ENCODE measurements at places on chromosomes 2 and 18.
A peak's percentile ranks its signal among the peaks of the same experiment; 100 is the strongest.

DNA sequence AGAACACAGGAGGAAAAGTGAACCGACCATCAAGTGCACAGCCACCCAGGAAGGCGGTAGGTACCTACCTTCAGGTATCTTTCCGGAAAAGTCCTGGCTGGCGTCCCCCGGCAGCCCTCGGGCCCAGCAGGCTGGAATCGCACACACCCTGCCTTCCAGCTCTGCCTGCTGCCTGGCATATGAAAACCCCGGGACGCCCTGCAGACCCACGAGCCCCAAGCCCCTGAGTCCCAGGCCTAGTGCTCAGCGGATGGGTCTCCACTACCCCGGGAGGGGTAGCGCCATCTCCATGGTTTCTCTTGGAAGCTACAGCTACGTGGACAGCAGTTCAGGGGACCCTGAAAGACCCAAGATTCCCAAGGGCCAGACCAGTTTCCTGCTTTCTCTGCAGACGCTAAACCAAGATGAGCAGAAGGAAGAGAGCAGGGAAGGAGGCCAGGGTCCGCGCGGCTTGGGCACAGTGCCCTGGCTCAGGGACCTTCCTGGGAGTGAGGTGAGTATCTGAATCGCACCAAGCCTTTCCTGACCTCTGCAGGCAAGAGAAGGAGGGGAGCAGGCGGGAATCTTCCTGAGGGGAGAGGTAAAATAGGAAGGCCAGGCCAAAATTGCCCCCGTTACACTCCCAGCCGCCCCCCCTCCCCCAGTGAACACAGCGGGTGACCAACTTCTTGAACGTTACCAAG, 80.4 kb downstream of the ARHGEF4 start:
- DNase-seq: no peak

DNA sequence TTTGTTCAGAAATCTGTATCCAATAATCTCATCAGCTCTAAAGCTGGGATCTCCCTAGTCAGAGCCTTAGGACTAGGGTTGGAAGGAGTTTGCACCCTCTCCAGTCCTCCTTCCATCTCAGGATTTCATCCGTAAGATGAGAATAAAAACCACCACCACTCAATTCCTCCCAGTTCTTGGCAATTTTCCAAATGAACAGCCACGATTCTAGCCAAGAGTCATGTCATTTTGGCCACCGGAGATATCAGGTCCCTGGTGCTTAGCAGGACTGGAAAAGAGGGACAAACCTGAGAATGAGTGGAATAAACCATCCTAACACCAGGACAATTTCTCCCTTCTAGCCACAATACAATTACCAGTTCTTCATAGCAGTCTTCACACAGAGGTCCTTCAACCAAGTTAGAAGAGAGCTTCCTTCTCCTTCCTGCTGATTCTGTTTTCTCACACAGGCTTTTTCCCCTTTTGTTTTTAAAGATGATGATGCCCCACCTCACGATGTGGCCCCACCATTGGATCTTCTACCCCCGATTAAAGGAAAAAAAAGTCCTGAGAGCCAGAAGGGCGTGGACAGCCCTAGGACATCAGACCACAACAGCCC, 36.2 kb downstream of the KIAA2012 start:
- DNase-seq: no peak

- no peak for DNase-seq
Observed at GRCh38 chr18:54033052-54033451, 191.4 kb downstream of the MBD2 start.

- DNase-seq: peak; percentile 68
Observed at GRCh38 chr18:80171054-80171872, 62.2 kb downstream of the ADNP2 start.

DNA sequence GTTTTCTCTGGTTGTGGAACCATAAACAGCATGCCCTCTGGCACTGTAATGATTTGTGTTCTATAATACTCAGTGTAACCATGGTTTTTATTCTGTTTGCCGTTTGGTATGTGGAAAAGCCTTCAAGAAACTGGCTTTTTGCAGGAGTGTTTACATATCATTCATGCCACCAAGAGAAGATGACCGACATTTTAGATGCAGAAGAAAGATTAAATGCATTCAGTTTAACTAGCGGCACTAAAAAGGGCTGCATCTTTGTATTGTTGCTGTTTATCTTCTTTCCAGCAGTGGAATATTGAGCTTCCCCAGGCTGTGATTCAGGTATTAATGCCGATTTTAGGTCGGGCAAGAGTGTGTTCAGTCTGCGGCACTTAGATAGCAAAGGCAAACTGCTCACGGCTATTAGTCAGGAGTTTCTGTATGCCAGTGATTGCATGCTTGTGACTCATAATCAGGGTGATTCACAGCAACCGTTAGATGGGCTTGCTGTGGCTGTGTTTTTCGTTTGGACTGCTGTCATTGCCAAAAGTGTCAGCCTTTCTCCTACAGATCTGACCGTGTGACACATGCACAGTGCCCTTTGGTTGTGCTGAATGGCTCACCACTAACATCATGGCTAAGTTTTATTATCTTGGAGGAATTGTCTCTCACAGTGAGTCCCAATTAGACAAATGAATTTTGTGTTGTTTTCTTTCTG, 479.7 kb downstream of the PARD3B start:
- DNase-seq: peak; percentile 56

DNA sequence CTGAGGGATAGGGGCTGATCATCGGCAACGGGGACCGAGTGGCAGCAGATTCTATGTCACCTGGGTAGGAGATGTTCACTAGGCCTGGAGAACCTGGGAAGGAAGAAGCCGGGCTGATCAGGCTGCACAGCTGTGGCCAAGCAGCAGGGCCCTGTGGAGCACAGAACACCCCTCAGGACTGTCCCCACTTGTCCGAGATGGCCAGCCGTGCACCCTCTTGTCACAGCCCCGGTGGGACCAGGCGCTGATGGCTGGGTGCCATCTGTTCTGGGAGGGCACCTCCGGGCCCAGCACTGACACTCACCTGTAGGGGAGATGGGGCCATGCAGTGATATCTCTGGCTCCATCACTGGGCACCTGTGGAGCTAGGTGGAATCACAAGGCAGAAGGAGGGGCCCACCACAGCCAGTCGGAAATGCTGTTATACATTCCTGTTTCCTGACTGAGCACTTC, 217.9 kb upstream of the RAB6C start:
- no peak for DNase-seq

DNA sequence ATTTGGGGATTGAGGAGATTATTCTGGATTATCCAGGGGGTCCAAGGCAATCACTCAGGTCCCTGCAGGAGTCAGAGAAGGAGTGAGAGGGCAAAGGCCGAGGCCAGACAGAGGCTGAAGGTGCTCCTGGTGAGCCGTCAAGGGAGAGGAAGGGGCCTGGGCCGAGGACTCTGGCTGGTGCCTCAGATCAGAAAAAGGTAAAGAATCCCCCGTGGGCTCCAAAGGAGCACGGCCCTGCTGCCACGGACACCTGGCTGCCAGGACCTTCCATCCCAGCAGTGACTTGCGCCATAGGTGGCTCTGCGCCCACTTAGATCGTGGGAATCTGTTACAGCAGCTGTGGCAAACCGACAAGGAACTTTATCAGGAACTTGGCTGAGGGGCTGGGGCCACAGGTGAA, 374.8 kb upstream of the MYT1L start:
- DNase-seq: no peak

GRCh38 chr2:195531754-195532153, 125.3 kb upstream of the SLC39A10 start:
- no peak for DNase-seq

DNA sequence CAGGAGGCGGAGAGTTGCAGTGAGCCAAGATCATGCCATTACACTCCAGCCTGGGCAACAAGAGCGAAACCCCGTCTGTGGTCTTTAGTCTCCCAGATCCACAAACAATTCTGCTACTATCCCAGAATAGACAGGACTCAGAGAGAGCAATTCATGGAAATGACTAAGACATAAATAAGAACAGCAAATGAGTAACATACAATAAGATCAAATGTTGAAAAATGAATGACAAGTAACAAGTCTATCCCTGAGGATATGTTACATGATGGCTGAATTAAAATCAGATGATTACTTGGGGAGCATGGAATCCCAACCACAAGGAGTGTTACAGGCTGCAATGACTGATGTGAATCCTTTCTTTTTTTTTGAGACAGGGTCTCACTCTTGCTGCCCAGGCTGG, 10.3 kb downstream of the ARL5A start:
- no peak for DNase-seq

GRCh38 chr2:85319796-85320195, 8.0 kb downstream of the TGOLN2 start:
- DNase-seq: no peak

GRCh38 chr2:138147796-138148195, 183.5 kb downstream of the HNMT start:
- DNase-seq: no peak

DNA sequence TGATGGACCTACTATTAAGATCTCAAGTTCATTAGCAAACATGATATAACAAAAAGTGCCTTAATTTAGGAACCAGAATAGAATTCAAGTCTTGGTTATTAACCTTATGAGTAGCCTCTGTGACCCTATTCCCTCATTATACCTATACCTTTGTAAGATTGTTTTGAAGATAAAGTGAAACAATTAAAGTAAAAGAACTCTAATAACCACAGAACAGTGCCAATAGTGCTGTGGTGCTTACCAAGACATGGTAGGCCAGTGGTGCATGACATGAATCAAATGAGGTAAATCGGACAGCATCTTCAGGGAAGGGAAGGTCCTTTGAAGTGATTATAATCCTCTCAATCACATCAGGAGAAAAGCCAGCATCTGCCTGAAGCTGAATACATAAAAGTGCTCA, 36.4 kb downstream of the METTL4 start:
- DNase-seq: no peak

DNA sequence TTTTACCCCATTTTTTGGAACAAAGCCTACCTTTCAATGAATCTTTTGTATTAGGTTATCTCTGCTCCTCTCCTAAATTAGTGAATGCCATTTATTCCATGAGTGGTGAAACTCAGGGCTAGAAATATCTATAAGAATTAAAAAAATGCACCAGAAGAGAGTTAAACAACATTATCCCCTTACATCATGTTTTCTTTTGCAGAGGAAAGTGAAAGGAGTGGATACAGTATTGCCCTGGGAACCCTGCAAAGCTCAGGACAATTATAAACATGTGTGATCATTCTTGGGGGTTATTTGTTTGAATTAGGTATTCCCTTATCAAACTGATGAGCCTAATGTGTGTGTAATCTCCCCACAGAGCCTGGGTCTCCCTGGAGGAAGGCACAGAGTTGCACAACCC, 559.2 kb downstream of the RNF144A start:
- DNase-seq: no peak

DNA sequence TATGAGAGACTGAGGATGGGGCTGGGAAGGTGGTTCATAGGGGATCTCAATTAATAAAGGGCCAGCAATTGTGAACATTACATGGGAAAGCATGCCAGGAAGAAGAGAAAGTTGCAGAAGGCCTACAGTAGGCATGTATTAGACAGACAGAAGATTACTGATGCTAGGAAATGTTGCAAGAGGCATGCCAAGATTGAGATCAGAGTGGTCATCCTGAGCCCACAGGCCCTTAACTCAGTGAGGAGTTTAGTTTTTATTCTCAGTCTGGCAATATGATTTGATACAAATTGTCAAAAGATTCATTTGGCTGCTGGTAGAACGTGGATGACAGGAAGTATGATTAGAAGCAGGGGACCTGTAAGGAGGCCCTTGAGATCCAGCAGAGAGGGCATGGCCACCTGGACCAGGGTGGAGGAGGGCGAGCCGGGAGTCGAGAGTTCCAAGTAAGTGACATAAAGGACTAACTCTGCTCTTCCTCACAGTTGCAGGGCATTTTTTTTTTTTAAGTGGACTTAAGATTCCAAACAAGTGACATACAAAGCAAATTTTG, 54.9 kb downstream of the EPHA4 start:
- no peak for DNase-seq

DNA sequence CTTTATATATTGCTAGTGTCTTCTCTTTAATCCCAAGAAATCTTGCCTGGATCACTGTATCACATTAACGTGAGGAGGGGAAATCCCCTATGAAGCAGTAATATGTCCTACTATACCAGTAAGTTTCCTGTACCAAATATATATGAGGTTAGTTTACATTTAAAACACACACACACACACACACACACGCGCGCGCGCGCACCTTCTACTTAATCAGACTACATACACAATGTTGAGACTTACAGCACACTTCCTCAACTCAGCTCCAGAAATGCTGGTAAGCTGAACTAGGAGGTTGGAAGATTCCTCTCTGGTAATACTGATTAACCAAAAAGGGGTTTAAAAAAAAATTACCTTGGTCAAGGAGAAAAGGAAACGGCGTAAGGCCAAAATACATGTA, 49.3 kb downstream of the USP34 start:
- DNase-seq: no peak

DNA sequence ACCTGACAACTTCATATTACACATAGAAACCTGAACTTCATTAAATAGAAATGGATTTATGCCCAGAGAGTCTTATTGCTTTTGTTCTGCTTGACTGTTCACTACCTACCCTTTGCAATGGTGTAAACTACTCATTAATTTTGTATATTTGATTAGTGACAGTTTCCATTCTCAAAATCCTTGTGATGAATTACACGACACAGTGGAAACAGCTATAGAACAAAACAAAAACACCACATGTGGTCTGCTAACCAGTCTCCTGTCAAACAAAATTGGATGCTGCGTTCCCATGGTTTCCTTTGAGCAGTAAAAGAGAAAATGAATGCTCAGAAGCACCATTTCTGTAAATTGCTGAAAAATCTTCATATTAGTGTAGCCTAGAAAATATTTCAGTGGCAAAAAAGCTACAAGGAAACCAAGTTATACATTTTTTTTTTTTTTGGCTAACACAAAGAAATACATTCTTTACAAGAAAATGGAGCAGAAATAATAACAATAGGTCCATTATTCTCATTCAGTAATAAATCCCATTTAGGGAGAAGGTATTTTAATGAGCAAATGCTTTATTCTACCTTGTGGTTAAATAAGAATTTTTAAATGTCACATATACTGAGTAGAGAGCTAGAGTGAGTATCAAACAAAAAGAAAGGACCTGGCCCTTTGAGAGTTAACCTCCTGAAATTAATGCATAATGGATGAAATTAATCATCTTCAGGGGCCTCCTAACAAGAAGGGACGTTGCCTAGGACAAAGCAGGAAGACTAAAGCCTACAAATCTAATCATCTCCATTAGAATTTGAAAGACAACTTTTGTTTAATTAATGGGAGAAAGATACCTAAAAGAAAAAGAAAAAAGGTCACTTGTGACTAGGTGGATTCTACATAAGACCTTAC, 355.1 kb upstream of the ZC3H15 start:
- no peak for DNase-seq

DNA sequence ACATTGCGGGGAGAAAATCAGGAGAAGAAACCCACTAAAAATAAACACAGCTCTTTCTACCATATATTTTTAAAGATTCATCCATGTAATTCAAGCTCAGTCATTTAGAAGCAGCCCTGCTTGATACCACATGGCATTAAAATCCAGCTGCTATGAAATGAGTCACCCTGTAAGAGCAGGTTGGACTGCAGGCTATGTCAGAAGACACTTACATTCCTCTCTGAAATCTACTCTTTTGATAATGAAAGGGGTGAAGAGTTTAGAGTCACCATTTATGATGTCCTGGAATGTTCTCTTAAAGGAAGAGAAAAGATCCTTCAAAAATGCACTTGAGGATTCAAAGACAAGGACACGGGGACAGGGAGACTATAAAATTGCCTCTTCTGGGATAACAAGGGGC, 100.6 kb upstream of the APCDD1 start:
- no peak for DNase-seq
